ENCODE measurements at places on chromosomes 7 and 10.

GRCh38 chr7:152859781-152860191, 100.2 kb downstream of the ACTR3B start:
- DNase-seq = no peak

GRCh38 chr10:9239298-9239697, 1184.8 kb downstream of the GATA3 start:
- no peak for DNase-seq

GRCh38 chr7:32495298-32496051, at the start of gene AVL9:
TSS of gene AVL9 (plus strand) at chr7:32495489. CDS start at chr7:32495710, 221 bp downstream.
- DNase-seq = peak; percentile 99

- no peak for DNase-seq
Measured at GRCh38 chr7:157897681-157898080, 560.9 kb downstream of the DNAJB6 start.

DNA sequence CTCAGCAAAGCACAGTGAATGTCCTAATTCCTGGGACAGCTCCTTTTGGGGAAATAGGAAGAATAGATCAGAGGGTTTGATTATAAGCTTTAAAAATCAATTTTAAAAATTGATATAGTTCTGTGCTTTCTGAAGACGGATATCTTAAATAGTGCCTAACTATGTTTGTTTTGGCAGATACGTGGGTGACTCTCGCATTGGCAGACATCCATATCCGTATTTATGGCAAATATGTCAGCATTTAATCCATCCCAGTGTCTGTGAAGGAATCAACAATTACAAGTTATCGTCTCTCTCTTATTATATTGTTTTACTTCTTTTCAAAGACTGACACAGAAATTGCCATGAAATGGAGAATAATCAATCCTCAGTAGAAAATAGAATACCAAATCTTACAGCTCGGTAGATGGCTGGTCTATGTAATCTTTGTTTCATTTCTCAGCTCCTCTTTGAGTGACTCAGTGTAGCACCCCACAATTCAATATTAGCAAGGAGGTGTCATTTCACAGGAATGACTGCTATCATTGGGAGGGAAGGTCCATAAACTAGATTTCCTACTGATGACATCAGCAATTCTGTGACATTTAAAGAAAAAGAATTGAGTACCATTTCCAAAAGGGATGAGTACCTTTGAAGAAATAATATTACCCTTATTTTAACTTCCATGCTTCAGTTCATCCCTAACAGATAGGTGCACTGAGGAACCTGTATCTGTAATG, 186.4 kb upstream of the NFE2L3 start:
- no peak for DNase-seq

DNA sequence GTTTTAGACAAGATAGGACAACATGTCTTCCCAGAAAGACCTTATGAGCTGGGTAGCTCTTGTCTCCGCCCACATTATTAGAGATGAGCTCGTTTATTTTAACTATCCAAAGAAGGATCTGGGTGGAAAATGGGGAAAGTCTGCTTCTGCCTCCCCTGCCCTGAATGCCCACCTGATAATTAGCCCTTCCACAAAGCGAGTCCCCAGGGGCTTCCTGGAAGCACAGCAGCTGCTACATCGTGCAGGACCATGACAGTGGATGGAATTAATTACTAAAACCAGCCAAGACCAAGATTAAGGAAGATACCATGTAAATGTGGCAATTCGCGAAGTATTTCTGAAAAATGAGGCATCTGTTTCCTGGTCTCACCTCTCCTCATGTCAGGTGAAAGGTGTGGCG, 374.4 kb downstream of the PAXIP1 start:
- DNase-seq = no peak

GRCh38 chr7:130904031-130904757, 170.2 kb upstream of the KLF14 start:
- DNase-seq = no peak

DNA sequence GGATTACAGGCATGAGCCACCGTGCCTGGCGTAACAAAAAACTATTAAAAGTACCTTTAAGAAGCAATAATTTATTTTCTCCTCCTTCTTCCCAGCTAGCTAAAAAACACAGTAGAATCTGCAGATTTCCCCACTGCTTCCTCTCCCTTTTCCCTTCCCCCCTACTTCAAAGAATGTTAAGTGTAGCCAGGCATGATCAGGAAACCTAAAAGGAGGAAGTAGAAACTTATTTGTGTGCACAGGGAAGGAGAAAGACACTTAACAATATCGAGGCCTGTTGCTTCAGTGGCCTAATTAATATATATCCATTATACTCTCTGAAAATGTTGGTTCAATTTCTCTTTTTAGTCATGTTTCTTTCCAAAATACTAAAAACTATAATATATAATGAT, 127.7 kb downstream of the NRBF2 start:
- DNase-seq = no peak

DNA sequence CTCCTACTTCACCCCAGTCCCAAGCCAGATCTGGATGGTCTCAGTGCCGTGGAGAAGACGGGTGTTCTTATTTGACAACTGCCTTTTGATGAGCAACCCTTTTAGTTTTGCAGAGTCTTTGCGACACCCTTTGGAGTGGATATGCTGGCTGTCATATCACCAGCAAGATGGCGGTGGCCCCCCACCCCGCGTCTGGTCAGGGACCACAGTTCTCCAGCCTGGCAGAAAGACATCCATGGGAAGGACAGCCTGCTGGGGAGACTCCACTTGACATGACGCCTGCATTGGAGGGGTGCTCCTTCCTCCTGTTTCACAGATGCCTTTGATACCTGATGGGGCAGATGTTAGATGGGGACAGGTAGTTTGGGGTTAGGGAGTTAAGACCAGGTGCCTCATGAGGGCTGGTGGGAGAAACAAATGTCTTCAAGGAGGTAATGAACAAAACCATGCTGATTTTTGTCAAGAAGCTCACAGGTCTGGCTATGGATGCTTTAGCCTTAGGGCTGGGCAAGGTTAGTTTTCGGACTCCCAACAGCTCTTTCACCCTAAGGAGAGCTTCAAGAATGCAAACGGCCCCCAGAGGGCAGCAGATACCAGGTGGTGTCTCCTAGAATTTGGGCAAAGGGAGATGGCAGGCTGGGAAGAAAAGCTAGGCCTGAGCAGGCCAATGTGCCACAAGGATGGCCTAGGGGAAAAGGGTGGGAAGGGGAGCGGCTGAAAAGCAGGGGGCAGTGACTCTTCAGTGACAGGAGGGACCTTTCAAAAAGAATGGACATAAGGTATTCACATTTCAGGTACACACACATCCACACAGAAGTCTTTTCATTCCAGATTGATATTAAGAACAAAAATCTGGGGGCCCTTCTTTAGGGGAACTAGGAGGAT, 95.2 kb downstream of the CLEC2L start:
- DNase-seq = peak; percentile 4
